ENCODE measurements at places on chromosomes 5 and 9.
A peak's percentile ranks its signal among the peaks of the same experiment; 100 is the strongest.

- no peak for DNase-seq
Observed at GRCh38 chr5:132628814-132629213, 29.2 kb upstream of the IL13 start.

DNA sequence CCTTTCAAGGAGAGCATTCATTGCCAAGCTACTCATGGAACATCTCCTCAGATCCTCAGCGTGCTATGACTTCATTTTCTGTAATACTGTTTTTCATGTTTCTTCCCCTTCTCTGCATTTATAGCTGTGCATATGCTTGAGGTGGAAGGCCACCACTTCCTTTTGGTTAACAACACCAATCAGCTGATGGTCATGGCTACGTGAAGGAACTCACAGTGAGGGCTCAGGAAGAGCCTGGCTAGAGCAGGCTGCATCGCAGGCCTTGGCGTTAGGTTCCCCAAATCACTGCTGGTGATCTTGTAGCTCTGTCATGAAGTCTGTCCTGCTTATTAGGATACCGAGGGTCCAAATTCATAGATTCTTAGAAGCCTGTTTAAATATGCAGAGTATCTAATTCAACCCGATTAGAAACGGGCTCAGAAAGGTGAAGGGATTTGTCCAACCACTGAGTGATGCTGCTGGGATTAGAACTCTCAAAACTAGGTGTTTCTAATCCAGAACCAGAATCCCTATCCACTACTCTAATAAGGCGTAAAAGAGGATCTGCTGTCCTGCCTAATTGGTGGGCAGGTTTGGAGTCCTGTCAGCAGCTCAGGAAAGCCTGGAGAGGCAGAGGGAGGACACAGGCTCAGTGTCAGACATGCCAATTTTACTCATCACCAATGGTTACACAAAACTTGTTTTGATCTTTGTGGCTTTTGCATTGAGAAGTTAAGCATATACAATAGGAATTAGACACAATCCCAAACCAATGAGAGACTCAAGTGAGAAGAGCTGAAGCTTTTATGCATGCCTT is 7.5 kb downstream of the SYK start:
- DNase-seq: peak; percentile 36

- no peak for DNase-seq
Observed at GRCh38 chr5:172598251-172599203, 42.5 kb upstream of the NEURL1B start.

GRCh38 chr9:137300567-137301080 is 1.4 kb downstream of the NRARP start:
- DNase-seq: no peak

DNA sequence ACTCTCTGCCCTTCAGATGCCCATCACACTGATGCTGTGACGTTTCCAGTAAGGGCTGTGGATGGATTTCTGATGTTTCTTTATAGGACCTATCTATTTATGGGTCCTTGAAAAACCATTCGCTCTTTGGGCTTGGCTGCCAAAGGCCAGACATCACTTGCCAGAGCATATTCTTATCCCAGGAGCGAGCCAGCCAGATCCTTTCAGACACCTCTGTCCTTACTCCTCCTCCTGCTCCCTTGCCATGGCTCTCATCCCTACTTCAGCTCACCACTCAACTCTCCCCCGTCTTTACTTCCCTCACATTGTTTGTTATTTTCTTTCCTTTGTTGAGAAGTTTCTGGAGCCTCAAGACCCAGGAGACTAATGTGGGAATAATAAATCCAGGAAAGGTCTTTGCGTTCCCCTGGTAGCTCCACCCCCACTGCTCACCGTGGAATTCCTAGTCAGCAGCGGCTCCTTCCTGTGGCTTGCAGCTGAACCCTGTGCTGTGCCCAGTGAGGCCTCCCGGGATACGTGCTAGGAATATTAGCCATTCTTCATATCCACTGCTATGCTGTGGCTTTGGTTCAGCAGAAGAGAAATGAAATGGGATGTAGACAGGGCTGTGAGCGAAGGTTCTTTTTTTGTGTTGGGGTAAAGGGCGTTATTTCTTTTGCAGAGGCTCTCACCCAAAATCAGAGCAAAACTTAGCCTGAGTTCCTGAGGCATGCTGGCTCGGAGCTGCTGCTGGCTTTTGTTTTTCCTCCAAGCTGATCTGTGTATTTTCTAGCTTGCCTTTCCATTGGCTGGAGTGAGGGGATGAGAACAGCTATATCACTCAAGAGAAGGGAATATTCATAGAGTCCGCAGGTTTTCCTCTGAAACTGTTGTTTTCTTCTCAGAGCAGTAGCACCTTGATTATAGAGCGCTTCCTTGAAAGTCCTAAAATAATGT is 171.1 kb downstream of the SAXO1 start:
- DNase-seq: no peak

- DNase-seq: peak; percentile 71
Observed at GRCh38 chr5:139262742-139263445, 30.6 kb upstream of the MATR3 start.

- peak; percentile 75 for DNase-seq
Observed at GRCh38 chr9:124216474-124217176, 41.1 kb upstream of the NEK6 start.

All from CD4-positive, alpha-beta T cell treated with Interferon gamma for 1 hour (primary cell).